ENCODE measurements at places on chromosomes 3 and 15. TPM values are rescaled to one million over a fixed set of nuclear protein-coding genes. Genes with fewer than 3 reads are reported as not detected.

The LNP1 gene
- 2.0 TPM for total RNA-seq

The LAMB2 gene
- 444 TPM for total RNA-seq

The GOLGA8Q gene
- 9.0 TPM for total RNA-seq

The B3GNT5 gene
- 15.3 TPM for total RNA-seq

The GNAT1 gene
- total RNA-seq = not detected
